ENCODE measurements at places on chromosomes 2 and 18.
A peak's percentile ranks its signal among the peaks of the same experiment; 100 is the strongest.

GRCh38 chr18:62786689-62787088 lies 71.3 kb downstream of the PHLPP1 start:
- DNase-seq: no peak

DNA sequence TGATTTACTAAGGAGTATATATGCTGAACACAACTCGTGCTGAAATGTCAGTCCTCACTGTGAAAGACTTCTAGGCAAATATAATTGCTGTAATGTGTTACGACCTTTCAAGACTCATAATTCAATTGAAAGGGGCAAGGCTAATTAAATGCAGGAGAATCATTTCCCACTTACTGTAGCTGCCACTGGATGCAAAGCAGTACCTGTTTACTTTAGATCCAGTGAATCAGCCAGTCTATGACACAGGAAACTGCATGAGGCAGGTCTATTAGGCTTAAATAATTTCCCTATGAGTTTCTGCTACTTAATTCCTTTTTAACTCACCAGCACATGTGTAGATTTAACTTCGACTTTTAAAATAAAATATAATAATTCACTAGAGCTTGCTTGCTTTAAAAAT lies 125.6 kb downstream of the CTNNA2 start:
- DNase-seq: no peak

DNA sequence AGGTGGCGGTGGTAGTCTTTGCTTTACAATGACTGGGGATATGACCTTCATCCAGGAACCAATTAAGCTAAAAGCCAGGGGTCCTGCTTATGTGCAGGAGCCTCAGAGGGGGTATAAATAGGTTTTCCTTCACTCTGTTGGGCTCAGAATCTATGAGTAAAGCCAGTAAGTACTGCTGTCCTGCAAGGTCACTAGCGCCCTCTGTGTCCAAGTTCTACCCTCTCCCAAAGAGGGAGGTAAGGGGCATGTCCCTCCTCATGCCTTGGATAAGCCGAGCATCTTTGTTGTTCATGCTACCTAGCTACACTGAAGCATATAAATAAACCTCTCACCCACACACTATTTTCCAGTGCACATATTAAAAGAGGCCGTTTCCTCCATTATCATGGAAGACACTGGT lies 79.4 kb downstream of the SPRED2 start:
- no peak for DNase-seq

- peak; percentile 24 for DNase-seq
Observed at GRCh38 chr2:167196461-167197252, 308.4 kb downstream of the XIRP2 start.

DNA sequence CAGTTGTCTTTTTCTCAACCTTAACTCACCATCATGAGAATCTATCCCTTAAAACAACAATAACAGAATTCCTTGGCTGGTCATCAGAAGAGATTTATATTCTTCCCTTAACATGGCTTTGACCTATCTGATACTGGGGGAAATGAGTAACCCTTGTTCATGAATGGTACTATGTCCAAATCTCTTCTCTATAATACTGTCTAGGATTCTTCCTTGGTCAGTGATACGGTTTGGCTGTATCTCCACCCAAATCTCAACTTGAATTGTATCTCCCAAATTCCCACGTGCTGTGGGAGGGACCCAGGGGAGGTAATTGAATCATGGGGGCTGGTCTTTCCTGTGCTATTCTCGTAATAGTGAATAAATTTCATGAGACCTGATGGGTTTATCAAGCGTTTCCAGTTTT lies 282.0 kb upstream of the SIX2 start:
- no peak for DNase-seq

DNA sequence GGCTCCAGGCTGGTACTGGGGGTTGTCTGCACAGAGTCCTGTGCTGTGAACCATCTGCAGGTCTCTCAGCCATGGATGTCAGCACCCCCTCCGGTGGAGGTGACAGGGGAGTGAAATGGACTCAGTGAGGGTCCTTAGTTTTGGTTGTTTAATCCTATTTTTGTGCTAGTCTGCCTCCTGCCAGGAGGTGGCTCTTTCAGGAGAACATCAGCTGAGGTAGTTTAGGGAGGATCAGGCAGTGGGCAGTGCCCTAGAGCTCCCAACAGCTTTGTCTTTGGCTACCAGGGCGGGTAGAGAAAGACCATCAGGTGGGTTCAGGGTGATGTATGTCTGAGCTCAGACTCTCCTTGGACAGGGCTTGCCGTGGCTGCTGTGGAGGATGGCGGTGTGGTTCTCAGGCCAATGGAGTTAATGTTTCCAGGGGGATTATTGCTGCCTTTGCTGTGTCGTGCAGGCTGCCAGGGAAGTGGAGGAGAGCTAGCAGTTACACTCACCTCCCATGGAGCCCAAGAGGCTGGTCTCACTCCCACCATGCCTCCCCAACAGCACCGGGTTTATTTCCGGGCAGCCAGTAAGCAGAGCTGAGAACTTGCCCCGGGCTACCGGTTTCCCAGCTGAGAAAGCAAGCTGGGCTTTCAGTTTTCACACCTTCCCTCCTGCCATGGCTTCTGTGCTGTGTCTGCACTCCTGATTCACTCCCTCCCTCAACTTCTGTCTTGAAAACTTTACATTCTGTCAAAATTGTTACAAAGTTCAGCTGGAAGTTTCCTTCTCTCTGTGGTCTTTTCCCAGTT lies 563.4 kb downstream of the XIRP2 start:
- no peak for DNase-seq

GRCh38 chr2:45859682-45860081 lies 208.2 kb downstream of the PRKCE start:
- no peak for DNase-seq

GRCh38 chr2:235377176-235377575 lies 116.7 kb upstream of the AGAP1 start:
- DNase-seq: no peak

- DNase-seq: no peak
Observed at GRCh38 chr2:212919238-212919637, 232.2 kb downstream of the IKZF2 start.

- no peak for DNase-seq
Observed at GRCh38 chr18:61612517-61612916, 279.3 kb downstream of the CDH20 start.

- DNase-seq: no peak
Observed at GRCh38 chr2:54420524-54421172, 35.5 kb upstream of the SPTBN1 start.

- DNase-seq: no peak
Observed at GRCh38 chr18:74182335-74182734, 34.0 kb downstream of the TIMM21 start.

DNA sequence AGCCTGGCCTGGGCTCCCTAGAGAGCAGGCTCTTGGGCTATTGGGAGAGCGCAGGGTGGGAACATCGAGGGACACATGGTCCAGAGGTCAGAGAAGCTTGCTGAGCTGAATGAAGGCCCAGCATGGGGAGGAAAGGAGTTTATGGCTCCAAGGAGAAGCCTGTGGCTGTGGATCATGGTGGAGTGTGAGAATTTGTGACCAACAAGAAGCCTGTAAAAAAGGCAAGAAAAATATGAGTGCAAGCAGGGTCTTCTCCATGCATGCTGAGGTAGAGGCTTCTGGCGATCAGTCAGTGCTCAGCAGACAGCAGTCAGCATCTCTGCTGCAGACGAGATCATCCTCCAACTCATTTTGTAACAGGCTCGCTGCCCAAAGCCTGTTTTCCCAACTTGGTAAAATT lies 1.3 kb upstream of the SCYGR3 start:
- DNase-seq: no peak

DNA sequence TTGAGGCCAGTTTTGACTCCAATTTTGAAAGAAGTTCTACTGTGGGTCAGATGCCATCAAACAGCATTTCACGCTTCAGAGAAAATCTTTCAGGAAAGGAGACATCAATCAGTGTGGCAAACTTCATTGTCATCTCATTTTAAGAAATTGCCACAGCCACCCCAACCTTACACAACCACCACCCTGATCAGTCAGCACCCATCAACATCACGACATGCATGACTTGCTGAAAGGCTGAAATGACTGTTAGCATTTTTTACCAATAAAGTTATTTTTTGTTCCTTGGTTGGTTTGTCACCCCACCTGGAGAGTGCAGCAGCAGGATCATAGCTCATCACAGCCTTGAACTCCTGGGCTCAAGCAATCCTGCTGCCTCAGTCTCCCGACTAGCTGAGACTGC lies 10.4 kb downstream of the DNAJC10 start:
- DNase-seq: no peak

DNA sequence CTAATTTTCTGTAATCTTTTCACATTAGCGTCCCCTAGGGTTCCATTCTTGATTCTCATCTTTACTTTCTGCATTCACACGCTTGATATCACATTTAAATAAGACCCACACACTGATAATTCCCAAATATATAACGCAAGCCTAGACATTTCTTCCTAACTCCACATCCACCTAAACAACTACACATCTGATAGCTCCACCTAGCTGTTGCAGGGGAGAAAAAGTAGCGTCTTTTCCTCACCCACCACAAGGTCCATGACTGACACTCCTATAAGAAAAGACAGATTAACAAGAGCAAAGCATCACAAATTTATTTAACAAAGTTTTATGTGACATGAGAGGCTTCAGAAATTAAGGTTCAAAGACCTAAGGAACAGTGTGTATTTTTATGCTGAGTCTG lies 862.2 kb upstream of the DDX18 start:
- DNase-seq: peak; percentile 15

- no peak for DNase-seq
Observed at GRCh38 chr2:149446748-149447147, 116.4 kb downstream of the LYPD6 start.

- DNase-seq: no peak
Observed at GRCh38 chr2:118970396-118971135, 28.6 kb downstream of the MARCO start.

- DNase-seq: no peak
Observed at GRCh38 chr2:67485431-67485830, 88.3 kb downstream of the ETAA1 start.

DNA sequence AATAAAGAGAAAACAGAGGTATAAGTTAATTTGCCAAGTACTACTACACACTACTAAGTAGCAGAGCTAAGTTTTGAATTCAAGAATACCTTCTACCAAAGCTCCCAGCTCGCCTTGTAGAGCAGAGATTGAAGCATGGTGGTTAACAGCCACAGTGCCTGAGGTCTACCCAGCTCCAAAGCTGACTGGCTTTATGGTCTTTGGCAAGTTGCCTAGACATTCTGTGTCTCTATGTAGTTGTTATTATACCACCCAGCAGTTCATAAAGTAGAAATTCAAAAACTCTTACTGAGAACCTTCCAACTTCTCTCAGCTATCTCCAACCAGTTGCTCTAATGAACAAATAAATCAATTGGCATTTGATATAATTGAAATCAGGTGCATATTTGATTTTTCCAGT lies 87.8 kb downstream of the PDE11A start:
- DNase-seq: peak; percentile 75

DNA sequence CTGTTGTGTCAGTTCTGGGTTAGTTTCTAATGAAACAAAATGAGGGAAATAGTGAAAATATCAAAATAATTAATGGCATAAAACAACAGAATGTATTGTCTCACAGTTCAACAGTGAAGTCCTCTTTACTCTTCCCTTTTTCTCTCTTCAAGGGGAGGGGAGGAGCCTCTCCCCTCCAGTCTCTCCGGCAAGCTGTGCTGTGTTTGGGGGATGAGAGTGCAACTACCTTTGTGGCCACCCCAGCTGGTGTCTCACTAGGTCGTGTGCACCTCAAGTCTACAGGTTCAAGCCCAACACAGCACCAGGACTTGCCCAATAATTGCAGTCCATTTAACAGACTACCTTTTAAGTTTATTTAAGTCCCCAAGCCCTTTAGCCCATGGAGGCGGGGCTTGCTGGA lies 271.7 kb upstream of the DOK6 start:
- DNase-seq: no peak

All from ACHN (cell line).